ENCODE measurements at places on chromosomes 13 and 19.
A peak's percentile ranks its signal among the peaks of the same experiment; 100 is the strongest.

DNA sequence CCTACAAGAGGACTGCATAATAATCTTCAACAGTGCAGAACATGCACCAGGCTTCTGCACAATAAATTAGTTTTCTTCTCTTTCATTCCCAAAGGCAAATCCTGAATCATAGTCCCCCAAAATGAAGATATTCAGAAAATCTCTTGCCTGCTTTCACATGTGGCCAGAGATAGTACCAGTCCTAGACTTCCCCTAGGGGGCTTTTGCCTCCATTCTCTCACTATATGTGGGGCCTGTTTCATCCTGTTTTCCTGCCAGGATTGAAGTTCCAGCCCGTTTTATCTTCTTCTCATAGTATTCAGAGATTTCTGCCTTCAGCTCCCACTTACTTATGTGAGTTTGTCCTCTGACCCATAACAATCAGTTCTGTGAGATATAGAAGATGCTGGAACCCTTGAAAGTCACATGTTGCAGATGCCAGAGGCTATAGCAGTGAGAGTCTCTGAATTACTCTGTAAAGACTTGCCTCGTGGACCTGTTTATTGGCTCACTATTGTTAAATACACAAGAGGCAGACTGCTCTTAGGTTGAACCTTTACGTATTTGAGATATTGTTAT, 421.9 kb upstream of the PCDH9 start:
- no peak for DNase-seq

DNA sequence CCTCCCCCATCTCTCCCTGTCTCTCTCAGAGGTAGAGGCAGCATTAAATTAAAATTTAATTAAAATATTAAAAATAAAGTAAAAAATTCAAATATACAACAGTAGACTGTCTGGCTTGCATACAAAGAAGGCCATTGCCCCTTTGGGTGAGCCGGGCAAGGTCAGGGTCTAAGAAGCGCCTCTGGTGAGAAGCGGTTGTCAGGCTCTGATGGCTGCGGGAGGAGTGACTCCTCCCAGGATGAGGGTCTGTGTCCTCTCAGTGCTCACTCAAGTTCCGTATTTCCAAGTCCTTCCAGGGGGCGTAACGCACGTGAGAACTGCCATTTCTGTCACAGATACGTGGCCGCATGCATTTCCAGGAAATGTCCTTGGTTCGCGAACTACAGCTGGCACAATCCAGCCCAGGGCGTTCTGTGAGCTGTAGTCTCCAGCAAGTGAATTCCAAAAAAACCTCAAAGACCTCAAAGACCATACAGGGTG, 737 bp upstream of the ZNF181 start:
- no peak for DNase-seq

DNA sequence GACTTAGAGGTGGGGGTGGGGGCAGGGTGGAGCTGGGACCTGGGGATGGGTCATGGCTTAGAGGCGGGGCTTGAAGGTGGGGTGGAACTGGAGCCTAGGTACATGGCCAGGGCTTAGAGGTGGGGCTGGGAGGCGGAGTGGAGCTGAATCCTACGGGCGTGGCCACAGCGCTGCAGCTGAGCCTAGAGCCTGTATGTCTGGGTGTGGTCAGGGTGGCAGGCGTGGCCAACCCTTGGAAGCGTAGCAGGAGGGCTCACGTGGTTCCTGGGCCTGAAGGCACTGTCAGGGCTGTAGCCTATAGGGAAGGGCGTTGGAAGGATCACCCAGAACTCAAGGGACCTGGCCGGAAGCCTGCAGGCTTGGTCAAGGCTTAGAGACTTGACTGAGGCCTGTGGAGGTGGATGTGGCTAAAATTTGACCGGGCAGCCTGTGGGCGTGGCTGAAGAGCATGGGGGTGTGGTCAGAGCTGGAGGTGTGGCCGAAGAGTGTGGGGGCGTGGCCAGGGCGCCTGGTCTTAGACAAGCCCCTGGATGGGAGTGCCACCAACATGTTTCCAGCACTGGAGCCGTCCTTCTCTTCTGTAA, 24.3 kb downstream of the COLGALT1 start:
- no peak for DNase-seq

- DNase-seq, result no peak
These were observed 26.8 kb downstream of the DHX34 start for GRCh38 chr19:47375694-47376588.

- no peak for DNase-seq
These were observed 19.2 kb upstream of the GNA15 start for GRCh38 chr19:3116621-3117020.

- no peak for DNase-seq
These were observed 607.6 kb downstream of the FGF9 start for GRCh38 chr13:22278336-22278929.

DNA sequence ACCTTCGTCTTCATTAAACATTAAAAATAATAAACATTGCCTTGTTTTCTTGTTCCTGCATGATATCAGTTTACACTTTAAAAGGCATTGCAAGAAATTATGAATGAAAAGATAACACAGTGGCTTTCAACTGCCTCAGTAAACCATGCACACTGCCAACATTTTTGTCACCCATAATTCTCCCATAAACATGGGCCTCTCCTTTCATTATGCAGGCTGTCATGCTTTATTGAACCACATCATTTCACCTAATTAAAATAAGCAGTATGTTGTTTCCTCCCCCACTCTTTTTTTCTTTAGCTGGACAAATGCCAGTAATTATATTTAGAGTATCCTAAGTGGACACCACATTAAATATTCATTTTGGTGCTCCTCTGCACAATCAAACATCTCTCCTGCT, 1566.5 kb upstream of the SLC10A2 start:
- no peak for DNase-seq

- no peak for DNase-seq
These were observed 33.5 kb downstream of the DOCK9 start for GRCh38 chr13:98944336-98944735.

GRCh38 chr13:77345150-77345780, 18.4 kb upstream of the MYCBP2 start:
- no peak for DNase-seq

GRCh38 chr13:21413013-21413412, 46.1 kb downstream of the ZDHHC20 start:
- no peak for DNase-seq

- DNase-seq, result no peak
These were observed 30.5 kb upstream of the TPTE2 start for GRCh38 chr13:19591864-19592263.

DNA sequence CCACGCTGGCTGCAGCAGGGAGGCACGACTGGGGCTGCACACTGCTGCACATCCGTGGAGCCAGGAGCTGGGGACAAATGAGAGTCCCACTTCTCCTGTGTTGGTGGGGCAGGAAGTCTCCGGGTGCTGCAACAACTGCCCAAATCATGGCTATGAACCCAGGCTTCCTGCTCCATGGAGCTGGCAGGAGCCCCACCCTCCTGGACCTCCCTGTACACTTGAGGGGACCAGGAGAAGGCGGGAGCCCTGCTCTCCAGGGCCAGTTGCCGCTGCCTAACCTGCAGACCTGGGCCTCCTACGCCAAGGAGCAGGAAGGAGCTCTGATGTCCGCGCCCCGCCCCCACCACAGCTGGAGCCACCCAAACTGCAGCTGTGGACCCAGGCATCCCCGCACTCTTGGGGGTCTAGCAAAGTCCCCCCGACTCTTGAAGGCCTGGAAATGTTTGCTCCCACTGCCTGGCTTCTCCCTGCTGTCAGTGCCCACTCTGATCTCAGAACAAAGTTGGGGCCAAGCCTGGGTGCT, 752.1 kb upstream of the PCDH20 start:
- no peak for DNase-seq

GRCh38 chr13:66353664-66354063, 876.5 kb downstream of the PCDH9 start:
- DNase-seq, result no peak

DNA sequence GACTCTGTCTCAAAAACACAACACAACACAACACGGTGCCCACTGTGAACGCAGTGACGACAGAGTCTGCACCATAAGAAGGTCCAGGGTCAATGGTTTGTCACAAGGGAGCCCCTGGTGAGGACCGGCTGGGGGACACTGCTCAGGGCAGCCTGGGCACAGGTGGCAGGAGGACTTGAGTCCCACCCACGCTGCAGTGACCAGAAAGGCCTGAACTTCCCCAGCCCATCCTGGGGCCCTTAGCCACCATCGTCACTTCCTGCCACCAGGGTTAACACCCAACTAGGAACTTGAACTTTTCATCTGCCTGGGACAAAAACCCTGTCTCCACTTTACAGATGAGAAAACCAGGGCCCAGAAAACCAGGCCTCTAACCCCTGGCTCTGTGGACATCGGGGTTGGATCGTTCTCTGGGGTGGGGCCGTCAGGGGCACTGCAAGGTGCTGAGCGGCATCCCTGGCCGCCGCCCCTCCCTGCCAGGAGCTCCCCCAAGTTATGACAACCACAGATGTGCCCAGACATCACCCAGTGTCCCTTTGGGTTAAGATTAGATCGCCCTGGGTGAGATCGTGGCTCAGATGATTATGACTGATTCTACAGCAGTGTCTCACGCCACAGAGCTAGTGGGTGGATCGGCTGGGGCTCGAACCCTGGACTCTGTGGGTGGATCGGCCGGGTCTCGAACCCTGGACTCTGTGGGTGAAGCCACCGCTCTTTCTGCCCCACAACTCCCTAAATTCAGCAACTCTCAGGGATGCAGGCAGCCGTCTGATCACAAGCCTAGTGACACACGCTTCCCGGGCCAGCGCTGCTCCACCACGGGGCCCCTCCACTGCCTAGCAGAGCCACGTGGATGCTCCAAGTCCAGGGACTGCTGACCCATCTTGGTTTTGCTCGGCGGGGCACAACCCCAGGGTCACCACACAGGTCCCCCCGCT, 14.0 kb downstream of the MOB3A start:
- no peak for DNase-seq

- DNase-seq, result no peak
These were observed 28.8 kb upstream of the TUBGCP3 start for GRCh38 chr13:112616586-112617362.

GRCh38 chr19:49014123-49014869, 2.6 kb downstream of the LHB start:
- DNase-seq, result no peak

DNA sequence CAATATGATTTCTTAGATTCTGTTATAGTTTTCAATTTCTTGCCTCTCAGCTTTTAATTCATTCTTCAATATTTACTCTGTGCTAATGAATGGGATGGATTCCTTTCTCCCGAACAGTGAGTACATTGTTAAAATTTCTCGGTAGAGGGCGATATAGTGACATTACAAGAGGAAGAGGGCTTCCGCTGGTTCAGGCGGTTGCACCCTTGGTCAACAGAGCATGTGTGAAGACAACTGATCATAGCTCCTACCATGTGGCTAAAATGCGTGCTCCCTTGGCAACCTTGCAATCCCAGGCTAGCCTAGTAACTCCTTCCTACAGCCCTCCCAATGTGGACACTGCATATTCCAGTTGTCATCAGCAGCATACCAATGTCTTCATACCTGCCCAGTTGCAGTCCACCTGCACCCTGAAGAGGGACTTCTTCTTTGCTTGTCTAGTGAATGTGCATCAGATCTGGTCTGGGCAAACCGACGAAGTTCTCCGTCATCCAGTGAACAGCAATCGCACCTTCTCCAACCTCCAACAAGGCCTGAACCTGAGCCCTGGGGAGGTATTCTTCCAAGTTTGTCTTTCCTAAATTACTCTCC, 653.0 kb upstream of the GPC6 start:
- no peak for DNase-seq

DNA sequence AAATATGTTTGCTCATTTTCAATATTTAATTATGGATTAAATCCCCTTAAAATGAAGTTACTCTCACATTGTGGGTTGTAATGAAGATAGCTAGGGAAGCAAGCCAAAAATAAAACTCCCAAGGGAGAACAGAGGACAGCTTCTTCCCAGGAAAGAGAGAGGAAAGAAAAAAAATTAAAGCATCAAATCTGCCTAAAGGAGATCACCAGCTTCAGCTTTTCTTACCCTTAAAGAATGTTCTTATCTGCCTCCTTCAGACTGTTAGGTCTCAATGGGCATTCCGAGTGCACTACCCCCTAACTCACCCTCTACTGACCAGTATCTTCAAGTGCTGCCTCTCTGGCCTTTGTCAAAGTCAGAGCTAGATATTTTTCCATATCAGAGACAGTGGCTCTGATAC, 55.2 kb downstream of the XPO4 start:
- DNase-seq, result no peak

DNA sequence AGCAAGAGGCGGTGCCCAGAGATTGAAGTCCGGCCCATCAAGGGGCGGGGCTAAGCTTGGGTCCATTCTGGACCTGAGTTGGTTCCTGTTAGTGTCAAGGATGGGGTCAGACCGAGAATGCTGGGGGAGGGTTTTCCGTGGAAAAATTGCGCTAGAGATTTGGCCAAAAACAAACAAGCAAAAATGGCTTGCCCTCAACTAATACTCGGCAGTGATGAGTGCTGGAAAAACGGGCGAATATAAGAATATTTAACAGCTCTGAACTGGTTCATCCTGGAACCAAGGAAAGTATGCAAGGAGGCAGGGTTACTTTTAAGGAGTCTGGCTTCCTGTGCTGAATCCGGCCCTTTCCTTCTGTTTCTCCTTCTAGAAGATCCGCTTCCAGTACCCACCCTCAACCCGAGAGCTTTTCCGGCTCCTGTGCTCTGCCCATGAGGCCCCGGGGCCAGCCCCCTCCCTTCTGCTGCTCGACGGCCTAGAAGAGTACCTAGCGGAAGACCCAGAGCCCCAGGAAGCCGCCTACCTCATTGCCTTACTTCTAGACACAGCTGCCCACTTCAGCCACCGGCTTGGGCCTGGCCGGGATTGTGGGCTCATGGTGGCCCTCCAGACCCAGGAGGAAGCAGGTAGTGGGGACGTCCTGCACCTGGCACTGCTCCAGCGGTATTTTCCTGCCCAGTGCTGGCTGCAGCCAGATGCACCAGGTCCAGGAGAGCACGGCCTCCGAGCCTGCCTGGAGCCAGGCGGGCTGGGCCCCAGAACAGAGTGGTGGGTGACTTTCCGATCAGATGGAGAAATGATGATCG, 880 bp downstream of the SWSAP1 start:
- no peak for DNase-seq

DNA sequence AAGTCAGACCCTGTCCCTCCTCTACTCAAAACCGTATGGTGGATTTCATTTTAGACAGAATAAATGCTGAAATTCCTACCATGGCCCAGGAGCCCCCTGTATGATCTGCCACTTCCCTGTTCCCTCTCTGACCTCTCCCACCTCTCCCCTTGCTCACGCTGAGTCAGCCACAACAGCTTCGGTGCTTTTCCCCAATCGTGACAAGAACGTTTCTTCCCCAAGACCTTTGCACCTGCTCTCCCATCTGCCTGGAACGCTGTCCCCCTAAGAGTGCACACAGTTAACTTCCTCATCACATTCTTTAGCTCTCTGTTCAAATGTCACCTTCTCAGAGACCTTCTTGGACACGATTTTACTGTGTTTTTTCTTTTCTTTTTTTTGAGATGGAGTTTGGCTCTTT, 2.3 kb downstream of the VRK3 start:
- no peak for DNase-seq

- peak; percentile 18 for DNase-seq
These were observed 394.3 kb downstream of the FOXO1 start for GRCh38 chr13:40271931-40272775.

GRCh38 chr13:111281751-111282311, 38.6 kb upstream of the TEX29 start:
- no peak for DNase-seq

GRCh38 chr19:43774103-43774939, 6.5 kb downstream of the KCNN4 start:
- no peak for DNase-seq

- DNase-seq, result no peak
These were observed 1576.9 kb upstream of the SPRY2 start for GRCh38 chr13:81917810-81918209.

Measured in brain pericyte (primary cell).